Stimulated activated CD8-positive, alpha-beta memory T cell treated with anti-CD3 and anti-CD28 coated beads, Interleukin-15, amount 100 ng/mL, for 4 hours (primary cell): ENCODE measurements at places on chromosomes 5 and 9.
A peak's percentile ranks its signal among the peaks of the same experiment; 100 is the strongest.

GRCh38 chr5:123845356-123846100 lies 333.6 kb downstream of the CSNK1G3 start:
- DNase-seq, result no peak

DNA sequence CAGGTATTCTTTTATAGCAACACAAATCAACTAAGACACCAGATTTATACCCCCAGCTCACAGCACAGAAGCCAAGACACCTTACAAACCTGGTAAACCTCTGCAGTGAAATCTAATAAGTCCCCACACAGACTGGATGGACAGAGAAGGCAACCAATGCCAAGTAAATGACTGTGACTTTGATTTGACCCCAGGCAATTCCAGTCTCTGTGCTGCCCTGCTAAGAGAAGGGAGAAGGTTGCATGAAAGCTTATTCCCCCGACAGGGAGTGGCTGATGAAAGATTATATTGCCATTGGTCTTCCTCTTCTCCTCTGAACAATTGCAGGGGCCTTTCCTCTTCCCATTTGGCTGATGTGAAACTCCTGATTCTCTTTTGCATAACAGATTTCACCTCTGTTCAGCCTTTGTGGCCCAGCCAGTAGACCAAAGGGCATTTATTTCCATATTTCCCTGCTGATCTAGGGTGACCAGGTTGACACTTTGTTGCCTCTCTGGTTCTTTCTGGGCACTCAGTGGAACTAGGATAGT lies 107.6 kb downstream of the ADRB2 start:
- no peak for DNase-seq

- DNase-seq, result no peak
These were observed 134.0 kb upstream of the VCAN start for GRCh38 chr5:83337453-83338035.

- no peak for DNase-seq
These were observed 34.3 kb upstream of the RPS23 start for GRCh38 chr5:82312373-82312856.

DNA sequence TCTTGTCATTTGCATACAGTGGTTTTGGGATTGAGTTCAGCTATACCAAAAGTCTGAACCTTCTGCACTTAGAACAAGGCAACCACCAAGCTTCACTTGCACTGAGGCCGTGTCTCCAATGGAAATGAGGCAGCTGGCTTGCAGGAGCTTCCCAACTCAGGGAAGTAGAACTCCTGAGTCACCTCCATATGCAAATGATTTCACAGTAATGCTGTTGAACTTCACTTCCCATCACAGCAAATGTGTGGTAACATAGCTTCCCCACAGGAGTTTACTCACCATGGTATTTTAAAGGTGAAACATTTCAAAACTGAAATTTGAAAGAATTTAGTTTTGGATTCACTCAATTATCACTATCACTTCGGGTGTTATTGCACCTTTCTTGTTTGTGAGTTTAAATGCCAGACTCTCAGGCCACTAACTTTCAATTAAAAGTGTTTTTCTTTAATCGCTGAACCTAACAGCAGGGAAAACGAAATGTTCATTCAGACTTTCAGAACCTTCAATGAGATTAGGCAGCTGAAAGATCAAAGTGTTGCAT lies 9.0 kb downstream of the CD274 start:
- no peak for DNase-seq

GRCh38 chr5:175025077-175025476 lies 300.7 kb downstream of the MSX2 start:
- DNase-seq, result no peak

DNA sequence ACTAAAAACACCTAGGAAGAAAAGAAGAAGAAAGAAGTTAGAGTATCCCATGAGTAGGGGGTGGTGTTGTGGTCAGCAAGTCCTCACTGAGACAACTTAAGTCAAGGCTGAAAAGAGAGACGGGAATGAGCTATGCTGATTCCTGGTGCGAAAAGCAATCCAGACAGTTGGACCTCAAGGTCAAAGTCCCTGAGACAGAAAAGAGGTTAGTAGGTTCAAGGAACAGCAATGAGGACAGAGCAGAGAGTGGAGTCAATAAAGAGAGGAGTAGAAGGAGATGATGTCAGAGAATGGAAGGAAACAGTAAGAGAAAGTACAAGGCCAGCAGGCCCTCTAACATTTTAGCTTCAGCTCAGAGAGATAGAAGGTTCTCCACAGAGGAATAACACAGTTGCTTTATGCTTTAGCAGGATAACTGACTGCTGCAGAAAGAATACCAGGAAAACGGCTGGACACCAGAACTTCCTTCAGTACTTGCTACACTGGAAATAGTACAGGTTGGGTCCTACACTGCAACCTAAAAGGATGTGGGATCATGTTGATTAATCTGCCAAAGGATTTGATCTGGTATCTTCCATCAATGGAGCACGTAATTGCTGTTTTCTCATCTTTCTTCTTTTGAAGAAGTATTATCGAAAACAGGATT lies 43.6 kb downstream of the GNAQ start:
- no peak for DNase-seq

- no peak for DNase-seq
These were observed 32.7 kb upstream of the CDKN2B start for GRCh38 chr9:22041775-22042174.

DNA sequence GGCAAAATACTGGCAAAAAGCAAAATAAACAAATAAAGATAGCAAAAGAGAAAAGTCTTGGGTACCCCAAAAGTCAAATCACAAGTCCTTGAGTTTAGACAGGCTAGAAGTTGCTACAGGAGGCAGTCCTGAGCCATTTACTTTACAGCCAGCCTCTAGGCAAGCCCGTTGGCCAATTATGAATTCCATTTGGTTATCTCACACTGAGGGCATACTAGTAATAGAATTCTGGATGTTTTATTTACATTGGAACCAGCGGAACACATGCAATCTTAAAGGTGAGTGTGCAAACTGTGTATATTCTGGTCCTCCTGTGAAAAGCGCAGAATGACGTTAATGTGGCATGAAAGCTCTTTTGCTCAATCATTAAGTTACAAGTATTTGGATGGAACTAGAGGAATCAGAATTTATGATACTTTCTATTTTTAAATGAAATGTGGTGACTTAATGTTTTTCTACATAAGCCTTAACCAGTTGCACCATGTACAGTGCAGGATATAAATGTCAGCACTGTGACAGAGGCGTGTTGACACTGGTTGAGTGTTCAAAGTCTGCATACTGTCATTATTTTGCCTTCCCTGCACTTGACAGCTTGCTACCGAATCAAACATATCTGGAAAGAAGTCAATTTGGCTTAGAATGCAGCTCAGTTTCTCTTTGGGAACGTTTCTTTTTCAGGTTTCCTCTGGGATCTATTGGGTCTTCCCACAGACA lies 7.9 kb downstream of the GDNF start:
- no peak for DNase-seq

GRCh38 chr5:158751961-158752655 lies 347.6 kb downstream of the EBF1 start:
- DNase-seq, result no peak

- DNase-seq, result no peak
These were observed 36.5 kb downstream of the ADAMTS2 start for GRCh38 chr5:179308563-179309382.

DNA sequence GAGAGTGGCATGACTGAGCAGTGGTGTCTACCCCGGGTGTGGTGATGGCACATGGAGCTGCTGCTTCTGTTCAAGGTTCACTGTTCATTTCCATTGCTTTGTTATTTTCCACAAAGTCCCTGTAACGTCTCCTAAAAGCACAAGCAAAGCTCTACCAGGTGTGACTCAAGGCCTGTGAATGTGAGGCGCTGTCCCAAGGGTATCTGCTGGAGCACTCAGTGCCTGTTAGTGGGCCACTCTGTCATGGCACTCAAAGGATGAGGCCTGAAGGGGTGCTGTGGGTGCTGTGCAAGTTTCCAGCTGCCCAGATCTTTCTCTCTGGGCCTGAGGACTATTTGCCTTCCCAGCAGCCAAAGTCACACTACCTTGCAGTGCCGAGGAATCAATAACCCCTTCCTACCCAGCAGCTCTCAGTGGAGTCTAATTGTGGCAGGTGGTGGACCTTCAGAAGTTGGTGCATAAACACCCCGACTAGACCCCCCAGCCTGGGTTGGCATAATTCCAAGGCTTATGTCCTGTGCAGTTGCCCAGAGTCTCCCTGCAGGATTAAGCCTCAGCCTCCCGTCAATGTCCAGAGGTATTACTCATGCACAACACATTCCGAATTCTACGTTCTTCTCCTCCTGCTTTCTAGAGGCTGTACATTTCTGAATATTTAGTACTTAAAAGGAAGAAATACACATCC lies 17.4 kb upstream of the PTCH1 start:
- DNase-seq, result no peak

GRCh38 chr5:61595426-61595825 lies 263.4 kb downstream of the ZSWIM6 start:
- no peak for DNase-seq

DNA sequence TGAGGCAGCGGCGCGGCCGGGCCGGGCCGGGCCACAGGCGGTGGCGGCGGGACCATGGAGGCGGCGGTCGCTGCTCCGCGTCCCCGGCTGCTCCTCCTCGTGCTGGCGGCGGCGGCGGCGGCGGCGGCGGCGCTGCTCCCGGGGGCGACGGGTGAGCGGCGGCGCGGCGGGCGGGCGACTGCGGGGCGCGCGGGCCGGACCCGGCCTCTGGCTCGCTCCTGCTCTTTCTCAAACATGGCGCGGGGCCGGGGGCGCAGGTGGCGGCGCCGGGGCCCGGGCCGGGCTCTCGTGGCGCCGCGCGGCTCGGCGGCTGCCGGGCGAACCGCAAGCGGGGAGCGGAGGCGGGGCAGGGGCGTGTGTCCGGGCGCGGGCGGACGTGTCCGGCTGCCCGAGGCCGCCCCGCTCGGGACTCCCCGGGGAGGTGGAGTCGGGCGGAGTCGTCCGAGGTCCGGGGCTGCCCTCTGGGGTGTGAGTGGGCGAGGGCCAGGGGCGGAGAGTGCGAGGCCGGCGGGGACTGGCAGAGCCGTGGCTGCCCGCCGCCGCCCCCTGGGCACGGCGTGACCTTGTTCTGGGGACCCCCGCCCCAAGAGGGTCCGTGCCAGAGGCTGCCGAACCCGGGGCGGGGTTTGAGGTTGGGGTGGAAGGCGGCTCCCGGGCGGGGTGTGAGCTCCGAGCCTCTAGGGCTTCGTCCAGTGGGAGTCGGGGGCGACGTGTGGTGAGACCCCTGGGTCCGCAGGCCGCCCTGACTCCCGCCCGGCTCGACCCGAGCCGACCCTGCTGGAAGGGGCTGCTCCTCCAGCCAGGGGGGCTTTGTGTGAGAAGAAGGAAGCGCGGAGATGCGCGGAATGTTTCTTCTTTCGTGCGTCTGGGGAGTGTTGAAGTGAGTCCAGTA lies 485 bp downstream of the TGFBR1 start:
- no peak for DNase-seq

DNA sequence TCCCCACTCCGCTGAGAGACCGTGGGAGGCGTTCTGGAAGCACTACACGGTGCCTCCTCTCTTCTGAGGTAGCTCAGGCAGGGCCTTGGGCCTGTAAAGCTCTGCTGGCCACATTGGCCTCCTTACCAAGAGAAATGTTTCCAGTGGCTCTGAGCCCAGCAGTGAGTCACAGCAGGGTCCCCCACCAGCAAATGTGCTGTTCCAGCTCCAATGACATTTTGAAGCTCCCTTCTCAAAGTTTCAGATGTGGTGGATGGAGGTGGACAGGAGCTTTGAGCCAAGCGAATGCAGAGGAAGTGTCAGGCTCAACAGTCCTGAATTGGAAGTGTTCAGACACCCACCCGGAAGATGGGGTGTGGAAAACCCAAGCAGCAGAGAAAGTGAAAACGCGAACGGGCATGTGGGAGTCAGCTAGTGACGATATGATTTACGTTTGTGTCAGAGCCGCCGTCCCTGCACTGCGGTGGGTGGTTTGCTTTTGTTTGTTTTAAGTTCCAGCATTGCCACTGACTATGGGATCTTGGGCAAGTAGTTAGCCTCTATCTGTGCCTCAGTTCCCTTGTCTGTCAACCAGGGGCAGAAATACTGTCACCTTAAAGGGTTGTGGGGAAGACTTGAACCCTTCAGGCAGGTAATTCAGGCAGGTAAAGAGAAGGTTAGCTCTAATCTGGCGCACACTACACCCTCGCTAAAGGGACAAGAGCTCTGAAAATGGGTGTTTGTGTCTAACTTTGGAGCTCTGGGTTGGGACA lies 38.2 kb downstream of the C5orf15 start:
- DNase-seq, result peak; percentile 48

GRCh38 chr5:62606878-62607277 lies 28.3 kb downstream of the LRRC70 start:
- DNase-seq, result no peak

- no peak for DNase-seq
These were observed 629.3 kb upstream of the ST8SIA4 start for GRCh38 chr5:101532430-101532829.

DNA sequence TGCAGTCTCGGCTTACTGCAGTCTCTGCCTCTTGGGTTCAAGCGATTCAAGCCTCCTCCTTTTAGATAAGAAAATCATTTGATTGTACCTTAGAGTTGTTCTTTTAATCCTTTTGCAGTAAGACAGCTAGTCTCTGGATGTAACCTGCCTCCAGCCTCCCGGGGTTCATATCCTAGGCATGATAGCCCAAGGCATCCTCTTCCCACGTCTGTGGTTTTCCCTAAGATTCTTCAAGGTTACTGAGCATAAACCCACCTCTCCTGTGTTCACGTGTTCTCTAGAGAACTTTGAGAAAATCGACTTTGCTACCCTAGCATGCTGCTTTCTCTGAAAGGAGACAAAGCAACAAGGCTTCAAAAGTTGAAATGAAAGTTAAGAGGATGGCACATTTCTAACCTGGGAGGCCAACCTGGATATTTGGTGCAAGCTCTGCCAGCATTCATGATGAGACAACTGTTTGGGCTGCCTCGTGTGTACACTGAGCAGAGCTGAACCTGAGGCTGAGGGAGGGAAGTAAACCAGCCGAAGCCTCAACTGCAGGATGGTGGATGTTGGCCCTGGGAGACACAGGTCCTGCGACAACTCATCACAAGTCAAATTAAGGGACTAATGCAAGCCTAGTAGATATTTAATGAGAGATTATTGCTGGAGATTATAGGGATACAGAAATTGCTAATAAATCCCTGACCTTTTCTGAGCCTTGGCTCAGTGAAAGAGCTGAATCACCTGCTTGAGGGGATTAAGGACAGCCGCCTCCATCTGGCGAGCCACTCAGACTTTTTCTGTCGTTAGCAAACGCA lies 261.8 kb downstream of the ARHGAP26 start:
- DNase-seq, result no peak

GRCh38 chr5:34529581-34530331 lies 126.4 kb upstream of the RAI14 start:
- DNase-seq, result no peak

GRCh38 chr9:17064558-17064957 lies 70.3 kb upstream of the CNTLN start:
- no peak for DNase-seq
